ENCODE measurements at places on chromosomes 1 and 21.

GRCh38 chr1:235317168-235317567, 10.8 kb downstream of the ARID4B start:
- no peak for DNase-seq

DNA sequence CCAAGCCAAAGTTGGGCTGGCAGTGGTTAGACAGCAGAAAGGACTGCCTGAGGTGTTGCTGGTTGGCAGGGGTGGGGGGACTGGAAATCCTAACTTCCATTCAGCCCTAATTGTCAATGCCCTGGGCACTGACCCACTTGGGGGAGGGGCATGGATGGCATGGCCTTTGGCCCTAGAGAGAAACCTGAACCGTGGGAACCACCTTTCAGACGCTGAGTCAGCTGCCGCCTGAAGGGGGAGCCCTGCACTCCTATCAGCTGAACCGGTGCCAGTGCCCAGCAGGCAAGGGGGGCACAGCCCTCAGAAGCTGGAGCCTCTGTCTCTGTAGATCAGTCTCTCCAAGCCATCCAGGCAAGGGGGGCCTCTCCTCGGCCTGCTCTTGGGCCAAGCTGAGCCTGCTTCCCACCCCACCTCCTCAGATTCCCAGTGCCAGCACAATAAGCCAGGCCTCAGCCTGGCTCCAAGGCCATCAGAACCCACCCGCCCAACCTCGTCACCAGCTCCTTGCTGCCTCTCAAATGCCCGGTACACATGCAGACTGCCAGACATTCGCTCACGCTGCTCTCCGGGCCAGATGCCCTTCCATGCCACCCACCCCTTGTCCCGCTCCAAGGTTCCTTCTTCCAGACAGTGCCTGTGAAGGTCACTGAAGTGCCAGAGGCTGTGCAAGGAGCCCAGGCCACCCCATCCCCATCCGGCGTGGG, 11.6 kb downstream of the TINAGL1 start:
- no peak for DNase-seq

DNA sequence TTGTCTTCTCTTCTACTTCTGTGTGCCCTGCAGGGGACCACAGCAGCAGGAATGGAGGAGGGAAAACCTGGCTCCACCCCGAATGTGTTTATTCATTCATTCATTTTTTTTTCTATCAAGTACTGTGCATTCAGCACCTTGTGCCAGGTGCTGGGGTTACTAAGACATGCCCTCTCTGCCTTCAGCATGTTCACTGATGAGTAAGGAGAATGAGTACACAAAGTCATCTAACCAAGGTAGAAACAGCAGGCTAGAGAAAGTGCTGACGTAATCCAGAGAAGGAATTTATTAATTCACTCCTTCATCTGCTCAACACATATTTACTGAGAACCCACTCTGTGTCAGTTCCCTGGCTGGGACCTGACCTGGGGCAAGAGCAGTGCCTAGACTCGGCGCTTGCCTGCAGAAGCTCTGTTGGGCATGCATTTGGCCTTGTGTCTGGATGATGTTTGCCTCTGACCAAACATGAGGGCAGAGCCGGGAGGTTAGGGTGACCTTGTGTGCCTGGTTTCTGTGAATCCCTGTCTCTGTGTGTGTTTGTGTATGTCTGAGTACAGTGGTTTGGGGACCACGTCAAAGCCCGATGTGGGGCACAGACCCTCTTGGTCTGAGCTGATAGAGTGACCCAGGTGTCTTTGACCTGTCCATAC, 3.3 kb upstream of the MYOG start:
- no peak for DNase-seq

DNA sequence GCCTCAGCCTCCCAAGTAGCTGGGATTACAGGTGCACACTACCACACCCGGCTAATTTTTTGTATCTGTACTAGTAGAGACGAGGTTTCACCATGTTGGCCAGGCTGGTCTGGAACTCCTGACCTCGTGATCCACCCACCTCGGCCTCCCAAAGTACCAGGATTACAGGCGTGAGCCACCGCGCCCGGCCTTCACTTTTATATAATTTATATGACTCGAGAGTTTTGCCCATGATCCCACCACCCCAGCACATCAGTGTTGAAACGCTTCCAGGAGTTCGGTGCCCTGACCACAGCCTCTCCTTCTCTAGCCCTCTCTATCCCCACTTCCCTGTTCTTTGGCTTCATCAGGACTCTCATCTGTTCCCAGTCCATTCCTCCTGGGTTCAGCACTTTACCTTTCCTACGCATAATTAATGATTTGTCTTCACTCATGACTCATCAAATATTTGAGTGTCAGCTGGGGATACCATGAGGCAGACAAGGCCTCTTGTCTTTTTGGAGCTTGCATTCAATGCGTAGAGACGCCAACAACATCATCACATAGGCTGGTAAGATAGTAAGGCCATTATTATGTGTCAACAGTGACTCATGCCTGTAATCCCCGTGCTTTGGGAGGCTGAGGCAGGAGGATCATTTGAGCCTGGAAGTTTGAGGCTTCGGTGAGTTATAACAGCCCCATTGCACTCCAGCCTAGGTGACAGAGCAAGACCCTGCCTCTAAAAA, 1.4 kb downstream of the PMF1 start:
- DNase-seq: no peak

- DNase-seq: no peak
Observed at GRCh38 chr1:214002472-214002871, 14.7 kb downstream of the PROX1 start.

- DNase-seq: no peak
Observed at GRCh38 chr21:46191257-46191685, 7.0 kb upstream of the SPATC1L start.

- DNase-seq: no peak
Observed at GRCh38 chr21:44288251-44289110, 2.8 kb downstream of the AIRE start.

DNA sequence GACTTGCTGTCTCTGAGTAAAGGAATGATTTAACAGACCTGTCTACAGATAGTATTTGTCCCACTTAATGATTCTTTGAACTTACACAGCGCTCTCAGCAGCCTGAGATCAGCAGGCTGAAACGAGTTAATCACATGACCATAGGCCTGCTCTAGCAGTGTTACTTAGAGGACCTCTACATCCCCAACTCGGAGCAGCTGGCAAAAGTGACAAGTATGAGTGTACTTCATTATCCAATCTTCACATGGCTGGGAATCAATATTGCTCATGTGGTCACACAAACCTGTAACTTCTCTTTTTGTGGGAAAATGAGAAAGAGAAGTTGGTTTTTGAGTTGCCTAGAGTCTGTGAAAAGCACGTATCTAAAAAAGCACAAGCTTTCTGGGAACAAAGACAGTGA, 11.4 kb upstream of the ATP13A2 start:
- no peak for DNase-seq

DNA sequence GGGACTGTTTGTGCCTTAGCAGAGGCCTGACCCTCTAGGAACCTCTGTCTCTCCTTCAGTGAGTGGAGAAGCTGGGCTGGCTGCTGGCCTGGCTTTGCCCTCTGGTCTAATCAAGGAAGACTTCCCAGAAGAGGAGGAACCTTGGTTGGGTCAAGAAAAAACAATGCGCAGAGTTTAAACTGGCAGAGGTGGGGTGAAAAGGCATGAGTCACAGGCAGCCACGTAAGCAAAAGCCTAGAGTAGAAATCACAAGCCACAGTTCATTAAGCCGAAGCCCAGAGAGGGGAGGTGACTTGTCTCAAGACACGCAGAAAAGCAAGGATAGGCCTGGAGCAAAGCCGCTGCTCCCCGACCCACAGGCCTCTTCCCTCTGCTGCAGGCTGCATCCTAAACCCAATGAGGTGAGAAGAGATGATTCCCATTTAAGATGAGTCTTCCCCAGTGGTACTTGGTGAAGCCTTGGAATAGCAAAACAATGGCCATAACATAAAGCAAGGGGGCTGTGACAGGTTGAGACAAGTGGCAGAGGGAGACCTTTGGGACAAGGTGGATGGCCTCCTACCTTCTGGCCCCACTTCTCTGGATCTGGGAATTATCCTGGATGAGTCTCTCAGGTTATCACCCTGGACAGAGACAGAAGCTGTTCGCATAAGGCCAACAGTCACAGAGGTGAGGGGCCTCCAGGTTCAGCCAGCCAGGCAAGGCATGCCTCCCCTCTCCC, 7.7 kb downstream of the PDZK1IP1 start:
- no peak for DNase-seq

GRCh38 chr1:23237508-23237907, 20.2 kb upstream of the HTR1D start:
- no peak for DNase-seq

- DNase-seq: peak; percentile 47
Observed at GRCh38 chr1:15249081-15249480, 2.1 kb downstream of the FHAD1 start.

GRCh38 chr21:14523234-14523633, 22.9 kb downstream of the SAMSN1 start:
- no peak for DNase-seq

DNA sequence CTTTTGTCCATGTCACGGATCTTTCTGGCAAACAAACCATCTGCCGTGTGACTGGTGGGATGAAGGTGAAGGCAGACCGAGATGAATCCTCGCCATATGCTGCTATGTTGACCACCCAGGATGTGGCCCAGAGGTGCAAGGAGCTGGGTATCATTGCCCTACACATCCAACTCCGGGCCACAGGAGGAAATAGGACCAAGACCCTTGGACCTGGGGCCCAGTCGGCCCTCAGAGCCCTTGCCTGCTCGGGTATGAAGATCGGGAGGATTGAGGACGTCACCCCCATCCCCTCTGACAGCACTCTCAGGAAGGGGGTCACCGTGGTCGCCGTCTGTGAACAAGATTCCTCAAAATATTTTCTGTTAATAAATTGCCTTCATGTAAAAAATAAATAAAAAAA, 35.9 kb upstream of the NBL1 start:
- no peak for DNase-seq

Measured in activated naive CD8-positive, alpha-beta T cell treated with anti-CD3 and anti-CD28 coated beads, Interleukin-2, amount 50 U/mL, for 16 hours (primary cell).